SJSA1 (cell line): ENCODE measurements at places on chromosomes 11 and 22. TPM values are rescaled to one million over a fixed set of nuclear protein-coding genes. Genes with fewer than 3 reads are reported as not detected.

DNA sequence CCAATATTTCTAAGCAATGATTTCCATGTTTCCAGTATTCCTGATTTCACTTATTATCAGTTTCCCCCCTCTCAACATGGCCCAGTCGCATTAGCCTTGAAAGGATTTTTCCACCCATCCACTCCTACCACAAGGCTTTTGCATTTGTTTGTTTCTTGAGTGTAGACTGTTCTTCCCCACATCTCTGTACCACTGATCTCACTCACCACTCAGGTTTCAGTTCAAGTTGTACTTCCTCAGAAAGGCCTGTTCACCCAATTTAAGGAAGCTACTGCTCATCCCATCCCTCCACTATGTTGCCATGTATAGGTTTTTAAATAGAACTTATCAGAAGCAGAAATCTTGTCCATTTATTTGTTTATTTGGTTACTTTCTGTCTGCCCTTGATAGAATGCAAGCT, 472.3 kb downstream of the FAM181B start:
- no peak for DNase-seq

ANKK1 gene
- not detected in 2 replicates for total RNA-seq

LINC01488 gene
- 0.05 TPM in 1 of 2 replicates, not detected in the other for total RNA-seq

MPPED2 gene
- not detected in 2 replicates for total RNA-seq

CHRNA10 gene
- 0.28 and 0.71 TPM in 2 replicates for total RNA-seq

TRIM34 gene
- 6.0 and 10.6 TPM in 2 replicates for total RNA-seq

DNA sequence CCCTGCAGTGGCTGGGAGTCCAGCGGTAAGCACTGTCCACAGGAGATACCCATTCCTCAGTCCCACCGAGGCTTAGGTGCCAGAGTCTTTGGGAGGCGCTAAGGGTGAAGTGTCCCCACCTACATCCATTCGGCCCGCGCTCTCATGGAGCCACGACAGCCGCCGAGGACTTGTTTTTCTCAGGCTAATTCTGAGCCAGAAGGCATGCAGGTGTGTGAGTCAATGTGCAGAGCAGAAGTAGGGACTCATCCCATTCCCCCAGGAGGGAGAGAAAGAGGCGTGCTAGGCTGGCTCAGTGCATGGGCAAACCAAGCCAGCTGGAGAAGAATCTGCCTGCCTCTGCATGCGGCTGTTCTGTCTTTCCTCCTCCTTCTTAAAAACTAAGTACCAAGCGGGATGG, 46.6 kb downstream of the KCNC1 start:
- DNase-seq: no peak

DNA sequence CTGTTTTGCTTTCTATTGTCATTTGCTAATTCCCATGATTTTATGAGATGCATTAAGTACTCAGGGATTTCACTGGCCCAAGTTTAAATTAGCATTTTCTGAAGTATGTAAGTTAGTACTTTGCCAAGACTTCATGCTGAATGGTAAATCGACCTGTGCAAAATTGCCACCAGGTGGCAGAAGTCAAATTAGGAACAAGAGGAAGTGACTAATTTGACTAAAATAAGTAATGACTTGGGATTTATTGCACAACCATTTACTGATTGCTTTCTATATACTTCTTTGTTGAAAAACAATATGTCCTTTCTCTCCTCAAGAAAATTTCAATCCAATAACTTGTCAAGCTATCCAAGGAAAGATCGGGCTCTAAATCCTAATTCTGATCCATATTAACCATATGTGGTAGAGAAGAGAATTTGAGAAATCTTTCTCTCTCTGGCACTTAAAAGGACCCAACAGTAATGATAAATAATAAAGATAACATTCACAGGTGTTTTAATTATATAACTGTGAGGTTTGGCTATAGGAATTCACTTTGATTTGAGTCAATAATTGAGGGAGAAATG, 253.7 kb upstream of the CHORDC1 start:
- no peak for DNase-seq

GRCh38 chr11:71244116-71244810, 8.1 kb downstream of the SHANK2 start:
- peak; percentile 52 for DNase-seq

GRCh38 chr11:59199546-59200422, 12.9 kb downstream of the MPEG1 start:
- DNase-seq: no peak

TREH gene
- total RNA-seq: not detected in 2 replicates

- peak; percentile 50 for DNase-seq
These were observed 907 bp downstream of the SERPINH1 start for GRCh38 chr11:75562836-75563484.

GRCh38 chr11:499201-500076, 7.6 kb downstream of the RNH1 start:
- DNase-seq: no peak

DNA sequence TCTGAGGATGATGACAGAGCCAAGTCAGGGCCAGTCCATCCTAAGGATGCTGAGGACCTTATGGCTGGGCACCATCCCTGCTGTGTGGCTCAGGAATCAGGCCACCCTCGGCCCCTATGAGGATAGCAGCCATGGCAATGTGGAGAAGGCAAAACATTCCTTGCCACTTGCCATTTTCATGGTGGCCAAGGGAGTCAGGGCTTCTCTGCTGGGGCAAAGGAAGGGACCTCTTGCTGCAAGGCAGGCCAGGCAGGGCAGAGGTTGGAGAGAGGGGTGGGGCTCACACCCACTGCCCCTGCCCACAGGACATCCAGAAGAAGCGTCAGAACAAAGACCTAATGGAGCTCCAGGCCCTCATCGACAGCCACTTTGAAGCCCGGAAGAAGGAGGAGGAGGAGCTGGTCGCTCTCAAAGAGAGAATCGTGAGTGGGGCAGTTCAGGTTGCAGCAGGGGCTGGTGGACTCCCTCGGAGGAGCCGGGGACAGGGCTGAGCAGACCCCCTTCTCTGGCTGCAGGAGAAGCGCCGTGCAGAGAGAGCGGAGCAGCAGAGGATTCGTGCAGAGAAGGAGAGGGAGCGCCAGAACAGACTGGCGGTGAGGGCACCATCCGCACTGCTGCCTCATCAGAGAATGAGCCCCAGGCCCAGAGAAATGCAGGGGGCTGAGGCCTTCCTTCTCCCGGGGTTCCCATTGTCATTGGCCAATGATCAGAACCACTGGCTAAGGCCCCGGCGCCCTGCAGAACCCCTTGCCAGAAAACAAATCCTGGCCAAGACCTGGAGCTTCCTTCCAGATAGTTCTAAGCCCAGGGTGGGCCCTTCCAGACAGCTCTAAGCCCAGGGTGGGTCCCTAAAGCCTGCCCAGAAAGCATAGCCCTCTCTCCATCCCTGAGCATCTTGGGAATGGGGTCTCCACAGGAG, 13.5 kb upstream of the MRPL23 start:
- no peak for DNase-seq

DCHS1 gene
- total RNA-seq: 7.8 and 12.0 TPM in 2 replicates

GRCh38 chr11:117412653-117413275, 85.1 kb downstream of the CEP164 start:
- DNase-seq: no peak

- DNase-seq: no peak
These were observed 590 bp upstream of the IFITM10 start for GRCh38 chr11:1750840-1751530.

MDK gene
- 164 and 253 TPM in 2 replicates for total RNA-seq

SNX19 gene
- total RNA-seq: 50.2 and 68.9 TPM in 2 replicates
